ENCODE measurements at places on chromosomes 11 and 22.

DNA sequence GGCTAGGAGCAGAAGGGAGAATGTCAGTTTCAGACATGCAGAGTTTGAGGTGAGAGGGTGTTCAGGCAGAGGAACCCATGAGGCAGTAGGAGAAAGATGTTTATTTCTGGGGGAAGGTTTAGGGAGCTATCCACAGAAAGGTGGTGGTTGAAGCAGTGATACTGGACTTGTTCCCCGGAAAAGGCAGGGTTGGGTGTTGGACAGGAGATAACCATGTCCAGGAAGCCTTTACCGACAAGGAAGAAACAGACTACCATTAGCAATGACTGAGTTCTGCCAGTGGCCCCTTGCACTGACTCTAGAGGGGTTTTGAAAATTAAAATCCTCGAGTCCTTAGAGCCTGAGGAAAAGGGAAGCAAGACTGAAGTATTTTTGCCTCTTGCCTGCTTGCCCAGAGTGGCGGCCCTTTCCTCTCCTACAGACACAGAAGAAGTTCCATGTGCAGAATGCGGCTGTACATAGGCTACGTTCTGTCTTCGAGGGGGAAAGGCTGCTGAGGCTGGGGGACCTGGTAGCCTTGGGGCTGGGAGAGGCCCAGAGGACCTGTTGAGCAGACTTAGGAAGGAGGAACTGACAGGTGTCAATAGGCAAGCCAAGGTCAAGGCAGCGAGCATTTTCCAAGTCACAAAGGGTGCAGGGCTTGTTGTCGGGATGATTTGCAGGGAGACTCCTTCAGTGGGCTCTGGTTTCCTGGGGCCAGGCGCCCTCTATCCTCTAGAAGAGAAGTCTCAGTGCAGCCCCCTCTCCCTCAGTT lies 146.7 kb downstream of the LDLRAD3 start:
- no peak for DNase-seq

DNA sequence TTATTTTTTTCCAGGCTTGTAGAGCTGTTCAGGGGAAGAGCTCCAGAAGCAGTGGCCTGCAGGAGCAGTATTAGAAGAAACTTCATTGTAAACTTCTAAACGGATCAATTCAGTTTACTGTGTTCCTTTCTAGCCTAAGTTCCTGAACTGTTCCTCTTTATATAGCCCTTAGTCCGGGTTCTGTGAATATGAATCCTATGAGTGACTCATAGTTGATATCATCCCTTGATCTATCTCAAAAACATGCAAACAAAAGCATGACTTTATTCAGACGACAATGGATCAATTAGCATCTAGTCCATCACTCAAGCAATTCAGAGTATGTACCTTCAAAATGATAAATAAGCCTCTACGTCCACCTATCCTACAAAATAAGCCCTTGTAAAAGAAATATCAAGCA lies at the start of gene MMP12:
TSS of gene MMP12 (minus strand) at position 131 of the 400 bp plus-strand sequence. CDS start at position 86, 45 bp downstream.
- DNase-seq: no peak

DNA sequence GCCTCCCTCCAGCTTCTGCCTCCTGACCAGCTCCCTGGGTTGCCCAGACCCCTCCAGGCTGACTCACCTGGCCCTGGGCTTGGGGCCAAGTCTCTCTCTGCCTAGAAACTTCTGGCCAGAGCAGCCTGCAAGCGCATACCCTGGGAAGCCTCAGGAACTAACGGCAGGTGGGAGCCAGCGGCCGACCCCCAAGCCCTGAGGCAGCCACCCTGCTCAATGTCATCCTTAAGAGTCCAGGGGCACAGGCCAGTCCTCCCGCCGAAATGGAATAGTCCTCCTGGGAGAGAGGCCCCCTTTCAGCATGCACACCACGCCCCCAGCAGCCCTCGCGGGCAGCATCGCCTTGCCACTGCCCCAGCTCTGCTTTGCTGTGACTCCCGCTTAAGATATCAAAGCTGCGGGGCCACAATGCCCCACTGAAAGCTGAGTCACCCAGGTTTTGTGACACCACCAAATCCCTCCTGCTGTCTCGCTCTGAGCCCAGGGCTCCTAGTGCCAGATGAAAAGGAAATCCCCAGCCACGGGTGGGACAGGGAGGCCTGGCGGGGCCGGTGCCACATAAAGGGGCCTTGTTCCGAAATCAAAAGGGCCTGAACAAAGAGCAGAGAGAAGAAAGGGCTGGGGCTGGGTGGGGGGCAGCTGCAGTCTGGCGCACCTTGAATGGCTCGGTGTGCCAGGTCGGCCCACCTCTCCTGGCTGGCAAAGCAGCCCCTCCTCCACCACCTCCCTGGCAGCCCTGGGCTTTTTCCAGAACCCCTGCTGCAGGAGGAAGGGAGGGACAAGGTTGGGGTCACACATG lies 21.4 kb upstream of the FGF3 start:
- no peak for DNase-seq

GRCh38 chr11:1280116-1281035 lies 29.1 kb downstream of the TOLLIP start:
- DNase-seq: no peak

GRCh38 chr11:36249246-36249645 lies 40.0 kb downstream of the COMMD9 start:
- DNase-seq: no peak

DNA sequence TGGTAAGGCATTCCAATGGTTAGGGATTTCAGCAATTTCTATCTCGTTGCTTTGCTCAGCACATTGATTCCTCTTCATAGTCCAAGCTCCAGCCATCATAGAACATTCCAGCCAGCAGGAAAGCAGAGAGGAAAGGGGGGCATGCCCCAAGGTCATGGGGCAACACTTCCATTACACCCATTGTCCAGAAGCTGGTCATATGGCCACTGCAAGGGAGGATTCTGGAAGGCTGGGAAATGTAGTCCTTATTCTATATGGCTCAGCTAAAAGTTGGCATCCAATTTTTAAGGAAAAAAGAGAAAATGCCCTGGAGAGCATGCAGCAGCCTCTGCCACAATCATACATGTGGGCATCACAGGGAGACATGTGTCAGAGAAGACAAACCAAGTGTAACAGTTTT lies 47.1 kb upstream of the RCN1 start:
- DNase-seq: no peak

DNA sequence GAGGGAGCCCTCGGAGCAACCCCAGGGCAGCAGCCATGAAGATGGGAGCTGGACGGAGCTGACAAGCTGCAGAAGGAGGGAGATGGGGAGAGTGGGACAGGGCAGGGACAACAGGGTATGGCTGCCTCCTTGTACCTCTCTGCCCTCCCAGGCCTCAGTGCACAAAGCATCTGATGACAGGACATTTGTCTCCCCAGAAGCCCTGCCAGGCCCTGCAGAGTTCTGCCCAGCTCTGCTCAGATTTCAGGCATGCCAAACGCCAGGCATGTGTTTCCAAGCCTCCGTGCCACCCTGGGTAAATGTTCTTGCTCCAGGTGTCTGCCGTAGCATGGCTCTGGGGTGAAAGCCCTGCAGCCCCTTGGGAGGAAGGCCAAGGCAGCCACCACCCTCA lies 1.1 kb upstream of the IFITM10 start:
- no peak for DNase-seq

DNA sequence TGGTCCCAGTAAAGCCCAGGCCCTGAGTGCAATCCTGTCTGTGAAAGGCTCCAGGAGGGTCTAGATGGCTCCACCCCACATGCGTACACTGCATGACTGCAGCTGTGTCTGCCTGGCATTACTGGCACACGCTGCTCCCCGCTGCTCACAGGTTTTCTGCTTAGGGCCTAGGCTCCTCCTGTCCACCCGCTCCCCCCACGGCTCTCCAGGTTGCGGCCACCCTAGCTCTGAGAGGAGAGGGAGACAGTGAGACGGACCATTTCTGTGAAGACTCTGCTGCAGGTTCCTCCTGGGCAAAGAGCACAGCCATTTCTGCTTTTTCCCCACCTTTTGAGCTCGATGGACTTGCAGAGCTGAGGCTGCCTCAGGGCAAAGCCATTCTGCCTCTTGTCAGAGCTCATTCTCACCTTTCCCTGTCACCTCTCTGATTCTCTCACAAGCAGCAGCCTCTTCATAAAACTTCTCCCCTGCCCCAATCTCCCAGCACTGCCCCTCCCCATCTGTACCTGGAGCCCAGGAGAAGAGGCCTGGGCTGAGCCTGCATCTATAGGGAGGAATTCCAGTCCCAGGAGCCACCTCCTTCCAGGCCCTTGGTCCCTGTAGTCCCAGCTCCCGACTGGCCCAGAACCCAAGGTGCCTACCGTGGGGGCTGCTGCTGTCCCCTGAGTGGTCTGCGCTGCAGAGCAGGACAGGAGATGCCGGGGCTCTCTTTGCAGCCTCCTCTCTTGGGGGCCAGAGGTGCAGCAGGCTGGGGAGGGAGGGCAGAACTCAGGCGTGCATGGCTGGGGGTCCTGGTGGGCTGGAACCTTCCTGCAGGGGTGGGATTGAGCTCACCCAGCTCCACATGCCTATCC lies 433.7 kb upstream of the B3GAT1 start:
- no peak for DNase-seq

DNA sequence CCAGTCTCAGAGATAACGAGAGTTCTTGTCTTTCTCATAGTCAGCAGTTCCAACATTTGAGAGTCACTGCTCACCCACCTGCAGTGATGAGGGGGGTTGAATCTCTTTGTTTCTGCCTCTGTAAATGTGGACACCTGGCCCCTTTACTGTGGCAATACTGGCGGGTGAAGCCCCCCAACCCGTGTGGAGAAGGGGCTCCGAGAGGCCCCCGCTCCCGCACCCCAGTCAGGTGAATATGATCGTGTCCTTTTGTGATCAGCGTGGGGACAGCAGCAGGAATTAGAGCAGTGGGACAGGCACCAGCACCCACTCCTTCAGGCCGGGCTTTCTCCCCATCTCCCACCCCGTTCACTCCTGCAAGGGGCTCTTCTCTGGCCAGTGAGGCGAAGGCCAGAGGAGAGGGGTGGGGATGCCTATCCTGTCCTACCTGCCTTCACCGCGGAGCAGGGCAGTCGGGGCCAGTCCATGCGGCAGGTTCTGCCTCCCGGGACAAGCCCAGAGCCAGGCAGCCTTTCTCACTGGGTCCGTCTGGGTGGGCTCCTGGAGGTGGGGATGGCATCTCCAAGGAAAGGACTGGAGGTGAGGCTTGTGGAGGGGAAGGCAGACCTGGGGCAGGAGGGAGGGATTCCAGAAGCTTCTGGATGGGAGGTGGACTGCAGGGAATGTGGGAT lies 12.7 kb upstream of the CELSR1 start:
- no peak for DNase-seq

DNA sequence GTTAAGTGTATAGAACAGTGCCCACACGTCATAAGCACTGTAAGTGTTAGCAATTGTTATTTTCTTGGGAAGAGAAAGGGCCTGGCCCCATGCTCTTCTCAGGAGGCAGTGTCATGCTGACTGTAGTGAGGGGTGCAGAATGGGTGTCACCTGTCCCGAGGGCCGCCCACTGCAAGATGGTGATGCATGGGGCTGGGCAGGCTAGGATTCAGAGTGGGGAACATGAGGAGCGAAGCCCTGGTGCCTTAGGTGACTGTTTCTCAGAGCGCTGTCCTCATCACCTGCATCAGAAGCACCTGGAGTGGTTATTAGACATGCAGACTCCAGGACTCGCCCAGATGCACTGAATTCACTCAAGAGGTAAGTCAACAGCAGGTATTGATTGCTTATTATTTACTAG lies 101.0 kb upstream of the PARVA start:
- DNase-seq: no peak

GRCh38 chr11:129785383-129786111 lies 30.1 kb upstream of the TMEM45B start:
- no peak for DNase-seq

DNA sequence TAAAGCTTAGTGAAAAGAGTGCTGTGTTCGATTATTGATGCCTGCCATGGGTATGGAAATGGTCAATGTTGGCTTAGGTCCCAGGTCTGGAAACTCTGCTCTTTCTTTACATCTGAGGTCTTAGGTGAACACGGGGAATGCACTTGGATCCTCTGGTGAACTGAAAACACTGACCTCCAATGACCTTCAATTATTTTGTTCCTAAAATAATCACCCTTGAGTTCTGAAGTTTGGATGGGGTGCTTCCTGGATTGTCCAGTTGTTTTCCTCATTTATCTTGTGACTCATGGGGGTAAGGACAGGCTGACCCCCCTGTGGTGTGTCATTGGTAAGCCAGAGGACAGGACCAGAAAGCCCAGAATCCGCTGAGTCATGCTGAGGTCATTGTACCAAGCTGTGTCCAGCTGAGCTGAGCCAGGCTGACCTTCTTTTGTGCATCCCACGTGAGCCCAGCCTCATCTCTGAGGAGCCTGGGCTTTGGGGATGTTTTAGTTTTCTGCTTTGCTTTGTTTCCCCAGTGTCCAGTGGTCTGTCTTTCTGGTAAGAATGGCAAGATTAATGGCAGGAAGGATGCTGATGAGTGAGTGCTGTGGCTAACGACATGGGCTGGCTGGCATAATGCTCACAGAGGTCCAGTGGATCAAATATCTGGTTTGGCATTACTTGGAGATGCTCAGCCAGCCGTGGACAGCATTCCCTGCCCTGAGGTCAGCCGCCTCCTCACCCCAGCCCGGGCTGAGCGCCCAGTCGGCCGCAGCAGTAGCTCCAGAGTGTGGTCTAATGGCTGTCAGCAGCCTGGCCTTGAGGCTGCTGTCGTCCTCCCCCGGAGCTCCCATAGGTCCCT lies 35.6 kb downstream of the AMPD3 start:
- DNase-seq: no peak

GRCh38 chr11:44286268-44286880 lies 23.6 kb downstream of the ALX4 start:
- DNase-seq: peak; percentile 52

DNA sequence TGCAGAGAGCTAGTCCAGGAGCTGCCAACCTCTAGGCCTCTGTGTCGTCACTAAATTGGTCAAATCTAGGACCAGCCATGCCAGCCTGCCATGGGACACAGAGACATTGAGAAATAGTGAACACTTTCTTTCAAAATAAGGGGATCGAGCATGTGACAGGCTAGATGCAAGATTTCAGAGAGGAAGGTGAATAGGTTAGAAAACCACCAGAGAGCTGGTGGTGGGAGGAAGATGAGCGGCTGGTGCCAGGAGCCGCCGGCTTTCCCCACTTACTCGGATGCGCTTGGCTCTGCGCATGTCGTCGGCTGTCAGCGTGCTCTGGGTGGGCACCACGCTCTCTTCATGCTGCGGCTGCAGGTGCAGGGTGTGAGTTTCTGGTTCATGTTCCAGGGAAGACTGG lies 35.4 kb upstream of the NFRKB start:
- DNase-seq: no peak

- DNase-seq: no peak
Measured at GRCh38 chr11:3156282-3156660, 8.8 kb downstream of the OSBPL5 start.
